Germinal center (tissue), 1 donor: ENCODE measurements at places on chromosomes 6 and 20.

DNA sequence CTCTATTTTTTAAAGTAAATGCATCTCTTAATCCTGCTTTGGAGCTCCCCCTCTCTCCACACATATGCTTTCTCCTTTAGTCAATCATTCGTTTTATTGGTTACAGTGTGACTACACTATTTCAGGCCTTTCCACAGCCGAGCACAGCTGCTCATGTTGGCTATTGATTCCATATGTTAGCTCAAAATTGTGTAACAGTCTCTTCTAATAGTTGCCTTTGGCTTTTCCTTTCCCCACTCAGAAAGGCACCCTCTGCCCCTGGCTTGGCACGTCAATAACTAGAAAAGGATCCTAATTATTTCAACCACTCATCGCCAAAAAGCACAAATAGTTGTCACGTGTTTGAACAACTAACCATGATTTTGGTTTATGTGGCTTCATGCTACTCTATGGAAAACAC lies 410.3 kb upstream of the SLC35B3 start:
- DNase-seq = no peak

DNA sequence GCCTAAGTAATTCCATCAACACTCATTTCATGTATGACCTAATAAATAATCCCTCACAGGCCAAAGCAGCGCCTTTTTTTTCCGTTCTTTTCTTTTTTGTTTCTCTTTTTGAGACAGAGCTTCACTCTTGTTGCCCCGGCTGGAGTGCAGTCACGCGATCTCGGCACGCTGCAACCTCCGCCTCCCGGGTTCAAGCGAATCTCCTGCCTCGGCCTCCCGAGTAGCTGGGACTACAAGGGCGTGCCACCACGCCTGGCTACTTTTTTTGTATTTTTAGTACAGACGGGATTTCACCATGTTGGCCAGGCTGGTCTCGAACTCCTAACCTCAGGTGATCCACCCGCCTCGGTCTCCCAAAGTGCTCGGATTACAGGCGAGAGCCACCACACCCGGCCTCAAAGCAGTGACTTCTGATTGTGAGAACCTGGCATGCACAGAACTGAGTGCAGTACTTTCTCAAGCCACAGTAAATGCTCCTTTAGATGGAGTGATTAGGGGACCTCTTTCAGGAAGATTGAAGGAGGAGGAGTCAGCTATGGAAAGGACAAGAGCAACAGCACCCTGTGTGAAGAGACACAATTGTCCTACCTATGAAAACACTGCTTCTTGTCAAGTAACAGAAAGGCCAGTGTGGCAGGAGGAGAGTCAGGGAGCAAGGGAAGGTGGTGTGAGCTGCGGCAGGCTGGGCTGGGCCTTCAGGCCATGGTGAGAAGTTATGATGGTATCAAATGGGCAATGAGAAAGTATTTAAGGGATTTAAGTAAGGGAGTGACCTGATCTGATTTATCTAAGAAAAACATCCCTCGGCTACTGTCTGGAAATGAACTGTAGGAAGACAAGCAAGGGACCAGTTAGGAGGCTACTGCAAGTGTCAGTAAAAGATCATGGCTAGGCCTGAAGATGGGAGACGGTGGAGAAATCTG lies 1.7 kb upstream of the SCAF8 start:
- no peak for DNase-seq

DNA sequence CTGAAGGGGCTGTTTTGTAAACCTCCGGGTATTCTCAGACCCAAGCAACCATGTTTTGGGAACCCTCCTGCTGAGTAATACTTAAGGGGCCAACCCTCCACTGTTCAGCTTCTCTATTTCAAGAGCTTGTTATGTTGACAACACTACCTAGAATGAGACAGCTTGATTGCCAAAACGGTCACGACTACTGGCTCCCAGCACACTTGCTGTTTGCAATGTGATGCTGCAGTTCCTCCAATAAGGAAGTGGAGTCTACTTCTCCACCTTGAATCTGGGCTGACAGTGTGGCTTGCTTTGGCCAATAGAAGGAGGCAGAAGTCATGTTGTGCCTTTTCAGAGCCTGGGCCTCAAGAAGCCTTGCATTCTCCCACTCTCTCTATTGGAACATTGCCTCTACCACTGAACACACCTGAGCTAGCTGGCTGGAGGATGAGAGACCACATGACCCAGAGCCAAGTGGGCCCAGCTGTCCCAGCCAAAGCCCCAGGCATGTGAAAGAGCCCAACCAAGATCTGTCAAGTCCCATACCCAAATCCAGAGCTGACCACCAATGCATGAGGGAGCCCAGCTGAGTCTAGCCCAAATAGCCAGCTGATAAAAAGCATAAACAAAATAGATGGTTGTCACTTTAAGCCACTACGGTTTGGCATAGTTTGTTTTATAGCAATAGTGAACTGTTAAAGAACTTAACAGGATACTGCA lies 108.0 kb downstream of the PRND start:
- no peak for DNase-seq

GRCh38 chr6:63816982-63817436 lies 181.4 kb downstream of the PHF3 start:
- no peak for DNase-seq

DNA sequence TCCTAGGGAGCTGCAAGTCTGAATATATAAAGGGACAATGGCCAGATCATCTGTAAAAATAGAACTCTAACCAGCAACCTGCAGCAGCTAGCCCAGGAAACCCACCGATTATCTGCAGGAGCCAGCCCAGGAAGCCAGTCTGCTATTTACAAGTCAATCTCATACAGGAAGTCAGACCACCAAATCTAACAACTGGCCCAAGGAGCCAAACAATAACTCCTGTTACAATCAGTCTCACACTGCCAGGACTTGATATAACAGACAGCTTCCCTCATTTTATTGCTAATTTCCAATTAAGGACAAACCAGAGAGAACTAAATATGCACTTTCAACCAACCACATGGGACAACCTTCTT lies 14.4 kb upstream of the RIN2 start:
- no peak for DNase-seq

- DNase-seq = no peak
Measured at GRCh38 chr6:16129623-16130401, 926 bp downstream of the MYLIP start.

DNA sequence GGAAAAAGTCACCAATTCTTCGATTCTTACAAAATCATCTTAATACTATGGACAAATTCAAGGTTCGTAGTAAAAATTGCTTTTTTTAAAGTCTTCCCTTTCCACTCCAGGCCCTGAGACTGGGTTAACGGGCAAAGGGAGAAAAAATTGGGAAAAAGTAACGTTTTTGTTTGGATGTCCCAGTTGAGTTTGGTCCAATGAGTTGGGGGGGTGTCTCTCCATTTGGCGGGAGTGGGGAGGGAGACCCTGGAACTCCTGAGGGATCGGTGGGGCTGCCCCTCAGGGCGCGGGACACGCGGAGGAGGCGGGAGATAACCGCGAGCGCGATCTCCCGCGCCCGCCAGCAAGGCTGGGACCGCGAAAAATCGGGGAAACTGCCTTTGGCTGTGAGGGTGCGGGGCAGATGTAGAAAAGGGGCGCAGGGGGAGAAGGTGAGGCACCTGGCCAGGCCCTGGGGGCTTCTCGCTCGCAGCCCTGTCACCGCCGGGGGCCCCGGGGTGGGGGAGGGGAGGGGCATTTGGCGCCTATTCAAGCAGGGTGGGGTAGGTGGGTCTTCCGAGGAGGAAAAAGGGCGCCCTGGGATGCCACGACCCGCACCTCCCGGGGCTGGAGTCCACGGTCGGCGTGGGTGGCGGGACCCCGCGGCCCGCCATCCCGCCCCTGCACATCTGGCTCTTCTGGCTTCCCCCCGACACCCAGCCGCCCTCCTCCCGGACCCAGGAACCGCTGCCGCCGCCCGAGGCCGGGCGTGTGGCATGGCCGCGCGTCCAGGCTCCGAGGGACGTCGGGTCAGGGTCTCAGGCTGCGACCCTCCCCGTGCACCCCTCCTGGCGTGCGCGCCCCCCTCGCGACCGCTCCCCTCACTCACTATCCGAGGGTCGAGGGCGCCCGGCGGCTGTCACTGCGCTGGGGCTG lies 595 bp downstream of the FBXO5 start:
- DNase-seq = peak; percentile 3

- DNase-seq = no peak
Measured at GRCh38 chr6:43588194-43588593, 12.2 kb downstream of the POLH start.

GRCh38 chr20:32804817-32805216 lies 14.9 kb upstream of the MAPRE1 start:
- no peak for DNase-seq

GRCh38 chr6:1735239-1735803 lies 125.6 kb downstream of the FOXC1 start:
- DNase-seq = no peak

GRCh38 chr6:84447651-84448050 lies 220.2 kb upstream of the CEP162 start:
- DNase-seq = no peak

- no peak for DNase-seq
Measured at GRCh38 chr6:122184401-122184827, 215.0 kb upstream of the HSF2 start.

DNA sequence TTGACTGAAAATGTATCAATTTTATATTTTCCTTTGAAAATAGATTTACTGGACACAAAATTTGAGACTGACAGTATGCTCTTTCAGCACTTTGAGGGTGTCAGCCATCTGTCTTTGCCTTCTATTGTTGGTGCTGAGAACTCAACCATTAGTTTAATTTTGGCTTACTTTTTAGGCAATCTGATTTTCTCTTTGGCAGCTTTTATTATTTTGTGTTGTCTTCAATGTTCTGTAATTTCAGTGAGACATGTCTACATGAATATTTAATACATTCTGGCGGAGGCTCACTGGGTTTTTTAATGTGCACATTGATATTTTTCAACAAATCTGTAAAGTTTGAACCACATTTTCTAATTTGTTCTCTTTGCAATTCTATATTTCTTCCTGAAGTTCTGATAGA lies 648.6 kb downstream of the C6orf118 start:
- DNase-seq = no peak

DNA sequence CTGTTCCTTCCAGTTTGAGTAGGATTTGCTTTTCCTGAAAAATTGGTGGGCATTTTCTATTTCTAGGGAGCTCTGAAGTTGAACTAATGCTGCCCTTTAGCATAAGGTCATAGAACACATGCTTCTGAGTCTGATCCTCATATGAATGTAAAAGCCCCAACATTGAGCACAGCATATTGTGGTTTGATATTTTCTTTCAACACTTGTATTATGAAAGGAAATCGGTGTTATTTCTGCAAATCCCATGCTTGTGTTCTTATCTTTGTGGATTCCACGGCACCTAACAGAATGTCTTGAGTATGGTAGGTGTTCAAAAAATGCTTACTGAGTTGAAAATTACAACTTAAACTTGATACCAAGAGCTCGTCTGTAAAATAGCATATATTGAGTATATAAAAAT lies 85.8 kb downstream of the TRMT11 start:
- DNase-seq = no peak

DNA sequence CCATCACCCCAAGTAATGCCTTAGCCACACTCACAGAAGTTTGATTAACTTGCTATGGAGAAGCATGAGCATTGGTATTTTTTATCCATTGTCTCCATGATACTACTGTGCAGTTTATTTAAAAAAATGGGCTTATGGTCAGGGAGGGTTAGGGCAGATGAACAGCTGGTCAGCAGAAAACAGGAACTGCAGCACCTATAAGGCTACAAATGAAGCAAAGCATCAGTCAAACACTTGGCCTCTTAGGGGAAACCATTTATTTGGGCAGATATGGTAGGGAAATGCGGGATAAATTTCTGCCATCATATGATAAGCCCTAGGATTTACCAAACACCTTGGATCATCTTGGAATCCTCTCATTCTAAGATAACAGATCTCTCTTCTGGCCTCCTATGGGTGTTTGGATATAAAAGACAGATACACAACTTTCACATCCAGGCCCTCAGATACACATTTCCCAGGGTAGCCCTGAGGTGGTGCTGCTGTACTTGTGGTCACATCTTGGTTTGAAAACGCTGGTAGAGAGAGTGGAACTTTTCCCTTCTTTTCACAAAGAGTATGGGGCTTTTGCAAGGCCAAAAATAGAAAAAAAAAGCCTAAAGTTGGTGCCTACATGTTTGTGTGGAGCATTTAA lies 42.8 kb upstream of the AHI1 start:
- DNase-seq = no peak

GRCh38 chr6:73532293-73532692 lies 11.5 kb upstream of the EEF1A1 start:
- DNase-seq = no peak

GRCh38 chr6:168042426-168043192 lies 36.4 kb downstream of the FRMD1 start:
- DNase-seq = no peak

- DNase-seq = peak; percentile 51
Measured at GRCh38 chr6:149560736-149561135, 5.4 kb upstream of the GINM1 start.

DNA sequence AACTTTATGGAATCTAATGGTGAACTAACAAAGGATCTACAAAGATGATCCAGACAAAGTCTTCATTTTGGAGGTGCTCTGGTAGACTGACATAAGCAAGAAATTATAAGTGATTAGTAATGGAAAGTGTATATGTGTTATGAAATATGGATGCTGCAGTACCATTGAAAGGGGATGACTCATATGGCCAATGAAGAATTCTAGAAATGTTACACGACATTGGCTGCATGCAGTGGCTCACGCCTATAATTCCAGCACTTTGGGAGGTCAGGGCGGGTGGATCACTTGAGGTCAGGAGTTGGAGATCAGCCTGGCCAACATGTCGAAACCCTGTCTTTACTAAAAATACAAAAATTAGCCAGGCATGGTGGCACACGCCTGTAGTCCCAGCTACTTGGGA lies 23.5 kb downstream of the CFAP206 start:
- DNase-seq = no peak
